ENCODE measurements at places on chromosomes 2 and 18.

DNA sequence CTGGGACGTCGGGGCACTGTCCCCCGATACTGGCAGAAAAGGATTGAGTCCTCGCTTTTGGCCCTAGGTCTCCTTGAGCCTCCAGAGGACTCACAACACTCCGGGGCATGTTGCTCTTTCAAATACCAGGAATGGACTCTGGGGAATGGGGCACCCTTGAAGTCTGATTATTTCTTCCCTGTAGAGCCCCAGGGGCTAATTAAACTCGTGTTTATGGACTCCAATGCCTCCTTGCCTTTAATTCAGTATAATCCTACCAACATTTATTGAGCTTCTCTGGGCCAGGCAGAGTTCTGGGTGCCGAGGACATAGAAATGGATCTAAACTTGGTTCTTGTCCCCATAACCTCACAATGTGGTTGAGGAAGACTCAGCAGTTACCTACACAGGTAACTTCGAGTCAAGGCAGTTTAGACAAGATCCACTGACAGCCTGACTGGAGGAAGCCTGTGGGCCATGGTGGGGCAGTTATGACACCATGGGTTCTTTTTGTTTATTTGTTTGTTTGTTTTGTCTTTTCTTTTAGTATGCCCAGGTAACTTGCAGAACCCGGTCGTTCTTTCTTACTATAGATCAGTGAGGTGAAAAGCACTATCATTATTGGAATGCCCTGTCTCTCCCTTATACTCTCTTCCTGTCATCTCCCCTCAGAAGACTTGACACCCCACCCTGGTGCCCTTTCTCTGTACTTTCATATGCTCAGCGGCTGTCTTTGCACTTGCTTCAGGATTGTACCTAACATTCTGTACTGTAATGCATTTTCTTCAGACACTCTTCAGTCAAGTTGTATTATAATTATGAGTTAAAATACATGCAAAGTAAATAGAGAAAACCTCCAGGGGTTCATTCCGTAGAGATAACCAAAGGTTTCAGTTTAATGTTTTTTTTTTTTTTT, 3.2 kb downstream of the CFLAR start:
- no peak for DNase-seq

- no peak for DNase-seq
Measured at GRCh38 chr18:69400253-69400975, at the start of gene DOK6. Gene DOK6 (plus strand): TSS chr18:69400888.

GRCh38 chr2:171834286-171834685, 59.8 kb downstream of the SLC25A12 start:
- no peak for DNase-seq

GRCh38 chr2:46095830-46096229, 201.4 kb upstream of the EPAS1 start:
- DNase-seq: no peak

- no peak for DNase-seq
Measured at GRCh38 chr2:68837164-68837860, 33.9 kb downstream of the BMP10 start.

GRCh38 chr2:73290049-73290839, 3.1 kb downstream of the EGR4 start:
- DNase-seq: peak; percentile 25

DNA sequence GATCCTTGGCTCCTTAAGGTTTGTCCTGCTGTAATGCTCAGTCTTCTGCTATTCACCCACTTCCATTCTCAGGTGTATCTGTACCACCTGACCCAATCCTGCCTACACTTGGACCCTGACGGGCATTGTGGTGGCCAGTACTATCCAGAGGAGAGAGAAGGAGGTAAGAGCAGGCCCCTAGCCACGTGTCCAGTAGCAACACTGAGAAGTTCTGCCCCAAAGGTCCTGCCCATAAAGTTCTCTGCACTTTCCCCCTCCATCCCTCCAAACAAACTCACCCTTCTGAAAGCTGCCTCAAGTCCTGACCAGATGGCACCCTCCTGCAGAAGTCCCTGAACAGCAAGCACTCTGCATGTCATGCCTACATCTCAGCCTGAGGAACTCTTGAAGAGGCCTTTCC, 18.3 kb downstream of the TTC32 start:
- no peak for DNase-seq

DNA sequence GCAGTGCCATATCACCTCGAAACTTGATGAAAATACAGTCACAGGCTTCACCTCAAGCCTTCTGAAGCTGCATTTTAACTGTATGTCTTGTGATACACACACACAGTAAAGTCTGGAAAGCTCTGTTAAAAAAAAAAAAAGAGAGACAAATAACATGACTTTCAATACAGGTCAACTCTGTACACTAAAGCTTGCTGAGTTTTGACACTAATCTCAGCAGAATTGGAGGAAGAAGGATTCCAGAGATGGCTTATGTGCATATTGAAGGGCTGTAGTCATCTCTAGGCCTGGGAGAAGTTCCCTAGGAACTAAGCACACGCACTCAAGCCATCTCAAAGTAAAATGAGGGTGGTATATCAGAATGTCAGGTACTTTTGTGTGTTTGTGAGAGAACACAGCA, 875.1 kb downstream of the EPHA4 start:
- DNase-seq: no peak

- no peak for DNase-seq
Measured at GRCh38 chr2:241770185-241770935, 6.3 kb upstream of the GAL3ST2 start.

- no peak for DNase-seq
Measured at GRCh38 chr18:46720521-46720920, 36.3 kb downstream of the ST8SIA5 start.

DNA sequence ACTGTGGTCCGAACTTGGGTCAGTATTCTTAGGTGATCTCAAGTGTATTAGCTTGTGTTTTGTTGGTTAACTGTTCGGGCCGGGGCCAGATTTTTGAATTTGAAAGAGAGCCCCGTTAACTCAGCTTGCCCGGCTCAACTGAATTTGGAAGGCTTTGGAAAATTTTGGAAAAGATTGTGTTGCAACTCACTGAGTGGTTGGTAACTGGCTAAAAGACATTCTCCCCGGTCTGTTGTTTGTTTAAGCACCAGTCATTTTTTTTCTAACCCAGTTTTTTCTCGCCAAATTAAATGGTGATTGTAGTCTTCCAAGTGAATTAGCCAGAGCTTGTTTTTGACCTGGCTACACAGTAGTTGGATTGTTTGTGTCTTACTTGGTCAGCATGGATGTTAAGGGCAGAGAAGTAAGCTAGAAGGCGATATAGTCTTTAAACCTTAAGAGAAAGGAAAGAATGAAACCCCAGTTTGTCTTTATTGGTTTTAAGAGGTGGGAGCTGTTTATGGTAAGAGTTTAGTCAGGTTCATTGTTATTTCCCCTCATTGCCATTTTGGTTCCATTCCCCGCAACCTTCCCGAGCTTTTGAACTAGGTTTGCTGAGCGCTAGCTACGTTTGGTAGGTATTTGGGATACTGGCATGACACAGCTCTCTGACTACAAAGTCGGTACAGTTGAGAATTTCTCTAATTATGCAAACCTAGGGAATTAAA, 2.4 kb downstream of the MAP4K4 start:
- no peak for DNase-seq

- no peak for DNase-seq
Measured at GRCh38 chr2:54750040-54750439, 26.6 kb downstream of the EML6 start.

GRCh38 chr2:158128168-158128973, 26.7 kb downstream of the UPP2 start:
- DNase-seq: no peak

GRCh38 chr18:69674292-69674877, 273.3 kb downstream of the CD226 start:
- no peak for DNase-seq

DNA sequence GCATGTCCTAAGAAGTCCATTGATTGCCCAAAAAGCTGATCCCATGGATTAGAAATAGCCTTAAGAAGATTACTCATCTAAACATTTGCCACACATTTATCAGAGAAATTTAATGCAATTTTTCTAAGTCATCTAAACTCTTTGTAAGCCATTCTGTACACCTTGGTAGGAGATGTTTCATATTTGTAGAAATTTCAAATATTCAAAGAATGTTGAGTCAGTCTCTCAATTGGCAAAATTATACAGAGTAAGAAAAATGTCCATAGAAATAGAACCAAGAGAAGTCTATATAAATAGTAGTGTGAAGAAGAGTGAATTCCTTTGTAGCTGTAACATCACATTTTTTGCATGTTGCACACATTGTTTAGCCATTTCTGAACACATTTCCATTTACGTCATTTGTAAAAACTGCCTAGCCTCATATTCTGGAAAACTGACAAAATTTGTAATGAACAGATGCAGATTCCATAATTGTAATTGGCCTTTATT, 128.6 kb downstream of the MSTN start:
- DNase-seq: peak; percentile 28

GRCh38 chr2:235088496-235088921, 136.7 kb downstream of the SH3BP4 start:
- DNase-seq: no peak

- no peak for DNase-seq
Measured at GRCh38 chr18:26696308-26696707, 148.0 kb upstream of the KCTD1 start.

DNA sequence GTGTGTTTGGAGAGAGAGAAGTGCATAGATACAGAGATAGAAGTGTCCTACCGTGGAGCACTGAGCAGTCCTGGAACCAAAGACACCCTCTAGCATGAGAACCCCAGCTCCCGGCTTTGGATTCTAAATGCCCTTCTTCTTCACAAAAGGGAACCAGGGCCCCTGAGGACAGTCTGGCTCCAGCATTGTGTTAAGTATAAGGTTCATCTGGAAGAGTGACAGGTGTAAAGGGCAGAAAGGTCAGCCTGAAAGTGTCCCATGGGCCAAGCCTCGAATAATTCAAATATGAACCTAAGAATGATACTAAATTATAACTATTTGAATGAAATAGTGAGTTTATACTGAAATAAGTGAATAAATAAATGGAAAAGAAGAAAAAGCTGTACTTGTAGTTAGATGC, 109.7 kb downstream of the SNTG2 start:
- no peak for DNase-seq

- DNase-seq: no peak
Measured at GRCh38 chr2:104915107-104915793, 61.3 kb downstream of the POU3F3 start.

GRCh38 chr2:188798159-188798558, 176.0 kb upstream of the COL3A1 start:
- DNase-seq: no peak

- no peak for DNase-seq
Measured at GRCh38 chr2:152336119-152336853, 1.3 kb downstream of the FMNL2 start.

DNA sequence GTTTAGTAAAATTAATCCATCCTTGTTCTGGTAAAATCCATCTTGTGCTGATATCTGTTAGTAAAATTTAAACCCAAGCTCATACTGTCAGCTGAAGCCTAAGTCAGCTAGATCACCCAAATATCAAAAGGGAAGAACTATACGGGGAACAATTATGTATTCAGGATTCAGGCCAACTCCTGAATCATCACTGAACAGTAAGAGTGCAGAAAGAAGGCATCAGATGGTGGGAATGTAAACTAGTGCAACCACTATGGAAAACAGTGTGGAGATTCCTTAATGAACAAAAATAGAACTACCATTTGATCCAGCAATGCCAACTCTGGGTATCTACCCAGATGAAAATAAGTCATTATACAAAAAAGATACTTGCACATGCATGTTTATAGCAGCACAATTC, 81.8 kb downstream of the RAPGEF4 start:
- DNase-seq: no peak

- DNase-seq: no peak
Measured at GRCh38 chr2:227310756-227311110, 14.3 kb upstream of the MFF start.

- DNase-seq: no peak
Measured at GRCh38 chr2:241005569-241005968, 7.2 kb downstream of the SNED1 start.

DNA sequence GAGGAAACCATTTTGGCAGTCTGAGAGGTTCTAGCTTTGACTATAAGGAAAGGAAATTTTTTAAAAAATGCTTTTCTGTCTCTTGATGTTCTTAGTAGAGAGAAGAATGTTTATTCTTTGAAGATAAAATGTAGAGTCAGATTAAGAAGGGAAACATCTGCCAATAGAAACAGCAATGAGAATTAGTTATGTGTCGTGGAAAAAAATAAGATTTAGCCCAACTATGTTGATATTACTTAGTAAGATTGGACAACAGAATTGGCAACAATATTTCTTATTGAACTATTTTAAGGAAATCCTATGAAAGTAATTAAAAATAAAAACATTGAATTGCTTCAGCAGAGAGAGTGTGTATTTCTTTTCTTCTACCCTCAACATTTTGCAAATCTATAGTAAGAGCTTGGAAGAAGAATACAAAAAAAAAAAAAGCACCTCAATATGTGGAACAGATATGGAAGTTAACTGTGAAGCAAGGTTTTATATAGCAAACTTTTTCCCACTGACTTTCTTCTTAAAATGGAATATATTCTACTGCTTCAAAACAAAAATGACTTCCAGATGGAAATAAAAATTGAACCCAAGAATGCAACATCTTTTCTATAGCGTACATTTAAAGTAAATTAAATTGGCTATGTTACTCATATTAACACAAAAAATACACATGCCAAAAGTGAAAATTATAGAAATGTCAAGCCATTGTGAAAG, 177.9 kb downstream of the FAM124B start:
- DNase-seq: no peak

DNA sequence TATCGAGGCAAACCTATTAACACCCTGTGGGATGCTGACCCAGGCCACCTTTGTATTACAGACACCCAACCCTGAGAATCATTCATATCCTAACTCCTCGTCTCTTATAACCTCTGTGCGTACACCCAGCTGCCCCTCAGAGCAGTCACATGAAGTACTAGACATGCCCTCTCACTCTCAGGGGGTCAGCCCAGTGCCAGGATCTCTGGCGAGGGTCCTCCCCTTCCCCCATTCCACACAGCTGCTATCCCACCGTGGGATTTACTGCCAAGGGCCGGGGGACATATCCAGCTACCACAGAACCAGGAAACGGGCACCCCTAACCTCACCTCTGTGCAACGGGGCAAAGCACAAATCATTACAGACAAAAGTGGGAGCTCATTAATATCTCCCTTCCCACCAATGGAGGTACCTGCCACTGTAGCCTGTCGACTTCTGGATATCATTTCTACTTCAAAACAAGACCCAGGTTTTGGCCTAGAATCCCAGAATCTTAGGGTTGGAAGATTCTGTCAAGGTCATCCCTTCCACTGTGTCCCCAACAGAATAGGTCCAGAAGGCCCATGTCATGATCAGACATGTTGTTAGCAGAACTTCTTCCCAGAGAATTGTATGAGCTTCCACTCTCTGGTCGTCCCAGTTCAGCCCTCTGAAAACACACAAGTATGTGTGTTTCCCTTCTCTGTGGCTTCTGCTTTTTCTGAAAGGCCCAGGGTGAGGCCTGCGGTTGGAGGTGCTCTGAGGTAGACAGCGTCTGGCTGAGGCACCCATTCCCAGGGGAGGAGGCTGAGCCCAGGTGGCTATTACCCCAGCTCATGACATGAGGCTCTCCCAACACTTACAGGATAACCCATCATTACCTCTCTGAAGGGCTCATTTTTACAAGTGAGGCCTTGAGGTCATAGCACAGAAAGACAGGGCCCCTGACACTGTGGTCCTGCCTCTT, 1.7 kb downstream of the TMBIM1 start:
- no peak for DNase-seq

- no peak for DNase-seq
Measured at GRCh38 chr2:122378521-122378920, 623.1 kb downstream of the TSN start.

GRCh38 chr2:181104512-181105115, 124.2 kb downstream of the UBE2E3 start:
- DNase-seq: no peak

- no peak for DNase-seq
Measured at GRCh38 chr2:190407662-190408537, at the start of gene MFSD6. Gene MFSD6 (plus strand): TSS chr2:190408355. CDS start chr2:190436030, 27,675 bp downstream.

All from keratinocyte (primary cell).